ENCODE measurements at places on chromosomes 11 and 22.

GRCh38 chr11:36558571-36559413 lies 9.0 kb upstream of the RAG1 start:
- peak; percentile 25 for DNase-seq

DNA sequence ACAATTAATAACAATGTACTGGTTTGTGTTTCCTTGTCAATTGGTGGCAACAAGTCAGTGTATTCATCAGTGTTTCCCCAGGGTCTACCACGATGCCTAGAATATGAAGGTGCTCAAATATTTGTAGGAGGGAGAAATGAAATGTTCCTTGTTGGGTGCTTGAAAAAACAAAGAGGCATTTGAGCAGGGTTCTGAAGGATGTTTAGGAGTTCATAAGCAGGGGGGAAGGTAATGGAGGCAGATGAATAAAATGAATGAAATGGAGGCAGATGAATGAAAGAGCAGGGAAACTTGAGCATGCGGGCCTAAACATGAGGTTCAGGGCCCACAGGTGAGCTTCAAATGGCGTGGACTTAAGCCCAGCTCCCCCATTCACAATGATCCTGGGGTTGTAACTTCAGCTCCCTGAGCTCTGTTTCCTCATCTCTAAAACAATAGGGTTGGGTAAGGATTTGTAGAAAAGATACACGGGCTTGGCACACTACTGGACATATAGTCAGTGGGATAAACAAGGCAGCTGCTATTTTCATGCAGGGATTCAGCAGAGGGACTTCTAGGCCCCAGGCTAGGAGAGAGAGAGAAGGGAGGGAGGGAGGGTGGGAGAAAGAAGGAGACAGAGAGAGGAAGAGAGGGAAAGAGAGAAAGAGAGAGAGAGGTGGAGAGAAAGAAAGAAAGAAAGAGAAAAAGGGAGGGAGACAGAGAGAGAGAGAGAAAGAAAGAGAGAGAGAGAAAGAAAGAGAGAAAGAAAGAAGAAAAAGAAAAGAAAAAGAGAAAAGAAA lies 73.7 kb downstream of the MN1 start:
- DNase-seq, result no peak

- no peak for DNase-seq
Observed at GRCh38 chr11:129453293-129453721, 77.7 kb downstream of the BARX2 start.

GRCh38 chr11:1205121-1205986 lies 17.5 kb upstream of the MUC5B start:
- DNase-seq, result no peak

GRCh38 chr11:114319716-114320328 lies 23.6 kb downstream of the NNMT start:
- no peak for DNase-seq

DNA sequence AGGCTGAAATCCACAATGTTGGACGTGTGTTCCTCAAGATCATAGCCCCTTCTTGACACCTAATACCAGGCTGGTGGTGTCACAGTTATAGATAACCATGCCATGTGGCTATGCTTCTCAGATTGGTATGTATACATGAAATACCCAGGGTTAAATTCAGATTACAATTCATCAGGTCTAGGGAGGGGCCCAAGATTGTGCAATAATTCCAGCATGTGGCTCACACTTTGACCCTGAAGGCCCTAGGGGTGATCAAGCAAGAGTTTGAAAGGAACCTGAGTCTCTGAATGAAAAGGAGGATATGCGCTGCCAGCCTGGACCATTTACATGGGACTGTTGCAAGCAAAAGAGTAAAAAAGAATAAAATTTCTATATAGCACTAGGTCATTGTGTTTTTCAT lies 7.4 kb downstream of the OR4C6 start:
- no peak for DNase-seq

GRCh38 chr22:42439021-42439567 lies 6.9 kb upstream of the NFAM1 start:
- DNase-seq, result peak; percentile 34

DNA sequence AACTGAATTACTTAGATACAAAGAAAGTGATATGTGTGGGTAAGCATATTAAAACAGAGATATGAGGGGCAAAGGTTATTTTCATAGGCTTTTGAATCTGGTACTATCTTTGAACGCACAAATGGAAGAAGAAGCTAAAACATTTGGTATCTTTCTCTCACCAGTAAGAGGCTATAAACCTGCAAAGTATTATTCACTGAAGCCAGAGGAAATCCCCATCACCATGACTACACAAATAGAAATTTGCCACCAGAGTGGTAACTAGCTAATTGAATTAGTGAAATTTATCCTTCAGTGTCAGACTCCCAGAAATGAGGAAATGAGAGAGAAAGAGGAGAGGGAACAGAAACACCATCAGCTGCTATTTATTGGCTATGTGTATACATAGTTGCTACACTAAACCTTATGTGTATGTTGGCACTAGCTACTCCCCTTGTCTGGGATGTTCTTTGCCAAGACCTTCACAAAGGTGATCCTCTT lies 503.4 kb downstream of the DLG2 start:
- no peak for DNase-seq

- DNase-seq, result no peak
Observed at GRCh38 chr11:107710301-107710700, 1.6 kb downstream of the SLN start.

DNA sequence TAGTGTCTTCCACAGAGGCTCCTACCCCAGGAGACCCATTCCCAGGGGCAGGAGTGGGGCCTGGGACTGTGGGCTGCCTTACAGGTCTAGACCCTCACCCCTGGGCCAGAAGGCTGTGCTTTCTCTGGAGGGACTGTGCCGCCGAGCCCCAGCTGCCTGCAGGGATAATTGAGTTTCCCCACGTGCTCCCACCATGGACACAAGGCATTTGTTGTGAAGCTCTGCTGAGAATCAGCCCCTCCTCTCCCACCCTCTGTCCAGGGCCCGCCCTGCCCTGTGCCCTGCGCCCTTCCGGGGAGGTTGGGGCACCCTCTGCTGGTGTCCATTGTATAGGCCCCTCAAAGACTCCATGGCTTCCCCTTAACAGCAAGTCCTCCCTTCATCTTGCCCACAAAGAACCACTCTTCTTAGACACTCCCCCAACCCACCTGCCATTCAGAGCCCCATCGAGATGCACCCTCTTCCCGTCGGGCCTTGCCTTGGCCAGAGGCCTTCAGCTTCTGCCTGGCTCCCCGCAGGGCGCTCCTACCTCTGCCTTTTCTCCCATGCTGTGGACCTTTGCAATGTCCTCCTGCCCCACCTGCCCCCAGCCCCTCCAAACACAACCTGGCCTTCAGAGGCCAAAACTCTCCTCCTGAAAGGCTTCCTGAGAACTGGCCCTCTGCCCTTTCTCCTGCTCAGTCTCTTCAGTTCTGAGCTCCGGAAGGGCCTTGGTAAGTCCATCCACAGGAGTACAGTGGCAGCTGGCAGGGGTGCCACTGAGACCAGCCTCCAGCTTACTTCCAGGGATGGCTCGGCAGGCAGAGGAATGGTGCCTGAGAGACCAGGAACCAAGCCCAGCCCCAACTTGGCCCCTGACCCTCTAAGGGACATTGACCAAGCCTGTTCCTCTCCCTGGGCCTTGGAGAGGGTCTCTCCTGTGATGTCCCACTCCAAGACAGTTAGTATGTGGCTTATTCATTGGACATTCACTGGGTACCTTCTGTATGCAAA lies 22.4 kb downstream of the DUSP8 start:
- no peak for DNase-seq

DNA sequence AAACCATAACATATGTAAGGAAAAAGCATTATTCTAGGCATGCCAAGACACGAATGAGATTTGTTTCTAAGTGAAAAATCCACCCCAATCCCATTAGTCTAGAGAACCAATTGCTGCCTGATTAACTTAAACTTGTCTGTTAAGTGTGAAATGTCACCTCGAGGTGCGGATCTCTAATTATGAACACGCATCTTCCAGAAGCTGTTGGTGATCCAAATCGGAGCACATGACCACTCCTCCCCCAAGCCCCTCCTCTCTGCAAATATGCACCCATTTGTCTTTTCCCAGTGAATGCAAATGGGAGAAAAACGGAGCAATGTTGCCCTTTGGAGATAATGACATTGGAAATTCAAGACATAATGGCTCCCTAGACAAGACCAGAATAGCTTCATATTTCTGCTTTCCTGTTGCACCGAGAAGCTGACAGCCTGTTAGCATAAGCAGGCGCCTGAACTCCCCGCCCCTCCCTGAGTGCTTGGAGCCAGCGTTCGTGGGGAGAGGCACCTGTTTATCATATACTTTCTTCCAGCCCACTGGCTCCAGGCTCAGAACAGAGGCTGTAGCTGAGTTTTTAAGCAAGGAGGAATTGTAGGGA lies 6.0 kb upstream of the FXYD6 start:
- DNase-seq, result no peak

- DNase-seq, result no peak
Observed at GRCh38 chr11:23425381-23425780, 565.1 kb upstream of the CCDC179 start.

DNA sequence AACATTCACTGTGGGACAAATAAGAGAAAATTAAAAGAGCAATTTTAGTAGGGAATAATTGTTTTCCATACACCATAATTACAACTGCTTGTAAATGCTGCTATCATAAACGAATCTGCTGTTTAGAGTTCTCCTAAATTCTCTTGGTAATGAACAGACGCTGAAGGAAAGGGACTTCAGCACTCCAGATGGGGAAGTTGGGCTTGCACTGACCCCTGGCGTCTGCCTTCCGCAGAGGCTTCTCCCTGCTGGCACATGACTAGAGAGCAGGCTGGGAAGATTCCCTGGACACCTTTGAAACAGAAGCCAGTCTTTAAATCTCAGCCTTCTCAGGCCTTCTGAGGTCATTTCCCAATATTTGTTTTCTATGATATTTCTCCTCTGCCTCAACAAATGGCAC lies 84.1 kb downstream of the NXPE2 start:
- DNase-seq, result peak; percentile 16

DNA sequence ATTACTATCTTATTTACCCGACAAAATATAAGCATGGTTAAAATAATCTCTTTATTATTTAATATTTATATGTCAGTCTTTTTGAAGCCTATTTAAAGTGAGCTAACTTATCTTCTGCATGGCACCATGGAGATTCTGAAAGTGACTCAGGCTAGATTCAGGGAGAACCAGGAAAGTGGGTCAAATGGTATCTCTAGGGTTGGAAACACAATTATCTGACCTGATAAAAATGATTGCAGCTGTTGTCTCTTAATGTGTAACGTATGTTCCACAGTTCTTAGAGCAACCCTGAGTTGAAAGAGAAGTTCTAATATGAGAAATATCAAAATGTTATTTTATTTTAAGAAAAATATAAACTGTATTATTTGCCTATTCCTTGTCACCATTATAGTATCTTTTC lies 143.1 kb upstream of the CARD18 start:
- no peak for DNase-seq

GRCh38 chr11:62680825-62681240 lies 2.0 kb upstream of the UBXN1 start:
- DNase-seq, result peak; percentile 71

GRCh38 chr11:3086114-3086513 lies 28.9 kb upstream of the CARS1 start:
- no peak for DNase-seq

GRCh38 chr11:78080084-78080817 lies 589 bp upstream of the NDUFC2 start:
- no peak for DNase-seq

DNA sequence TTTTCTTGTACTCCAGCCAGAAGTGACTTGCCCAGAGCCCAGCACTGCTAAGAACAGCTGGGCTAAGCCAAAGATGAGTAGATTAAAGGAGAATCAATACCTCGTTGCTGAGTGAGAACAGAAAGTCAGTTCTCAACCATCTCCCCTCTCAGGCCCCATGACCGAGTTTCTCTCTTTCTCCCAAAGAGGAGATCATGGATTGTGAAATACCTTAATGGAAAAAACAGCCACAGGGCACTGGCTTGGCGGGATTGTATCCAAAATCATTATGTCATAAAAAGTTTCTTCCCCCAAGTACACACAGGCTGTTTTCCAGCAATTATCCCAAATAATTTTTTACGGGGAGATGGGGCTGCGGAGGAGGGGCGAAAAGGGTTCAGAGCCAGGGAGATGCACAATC lies 111.8 kb upstream of the TMEM45B start:
- no peak for DNase-seq

- DNase-seq, result no peak
Observed at GRCh38 chr11:129278586-129279319, 86.6 kb upstream of the ARHGAP32 start.

GRCh38 chr11:47946682-47947559 lies 33.4 kb upstream of the PTPRJ start:
- peak; percentile 58 for DNase-seq

DNA sequence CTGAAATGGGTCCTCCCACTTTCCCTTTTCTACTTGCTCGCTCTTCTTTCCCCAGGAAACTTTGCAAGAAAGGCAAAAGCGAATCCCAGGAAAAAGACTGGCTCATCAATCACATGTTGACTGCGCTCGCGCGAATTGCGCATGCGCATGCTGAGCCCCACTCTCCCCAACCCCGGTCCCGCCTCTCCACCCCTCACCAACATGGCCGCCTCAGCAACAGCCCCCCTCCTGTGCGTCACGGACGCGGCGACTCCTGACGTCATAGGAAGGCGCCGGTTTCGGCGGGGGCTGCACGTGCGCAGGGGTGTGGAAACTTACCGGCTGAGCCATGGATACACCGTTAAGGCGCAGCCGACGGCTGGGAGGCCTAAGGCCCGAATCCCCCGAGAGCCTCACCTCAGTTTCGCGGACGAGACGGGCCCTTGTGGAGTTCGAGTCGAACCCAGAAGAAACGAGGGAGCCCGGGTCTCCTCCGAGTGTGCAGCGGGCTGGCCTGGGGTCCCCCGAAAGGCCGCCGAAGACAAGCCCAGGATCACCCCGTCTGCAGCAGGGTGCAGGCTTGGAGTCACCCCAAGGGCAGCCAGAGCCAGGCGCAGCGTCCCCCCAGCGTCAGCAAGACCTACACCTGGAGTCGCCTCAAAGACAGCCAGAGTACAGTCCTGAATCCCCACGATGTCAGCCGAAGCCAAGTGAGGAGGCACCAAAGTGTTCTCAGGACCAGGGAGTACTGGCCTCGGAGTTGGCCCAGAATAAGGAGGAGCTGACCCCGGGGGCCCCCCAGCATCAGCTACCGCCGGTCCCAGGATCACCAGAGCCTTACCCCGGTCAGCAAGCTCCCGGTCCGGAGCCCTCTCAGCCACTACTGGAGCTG lies at the start of gene CCDC86:
Gene CCDC86, plus strand, starts transcription at position 317 of the 871 bp plus-strand sequence. Its CDS starts 12 bp downstream, at position 329.
- DNase-seq, result peak; percentile 98

DNA sequence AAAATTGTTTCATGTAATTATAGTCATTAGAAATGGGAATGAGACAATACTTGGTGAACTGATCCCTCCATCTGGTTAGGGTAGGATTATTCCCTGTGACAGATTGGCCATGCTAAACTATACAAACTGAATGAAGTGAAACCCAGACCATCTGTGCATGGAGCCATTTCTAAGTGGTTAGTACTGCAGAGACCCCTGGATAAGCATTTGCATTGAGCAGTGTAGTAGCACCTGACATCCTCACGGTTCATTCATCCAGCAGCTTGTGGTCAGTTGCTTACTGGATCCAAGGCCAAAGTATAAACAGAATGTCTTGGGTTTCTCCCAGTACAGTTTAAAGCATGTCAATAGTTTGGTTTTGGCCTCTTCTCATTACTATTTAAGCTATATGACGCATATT lies 93.8 kb upstream of the ARHGAP42 start:
- DNase-seq, result no peak

GRCh38 chr11:37861671-37862070 lies 1263.6 kb upstream of the RAG2 start:
- no peak for DNase-seq

All from activated CD4-positive, alpha-beta T cell treated with anti-CD3 and anti-CD28 coated beads, Interleukin-10, Interleukin-2, amounts not matched to agents 100 ng/mL and 50 ng/mL, durations not matched to agents 16 hours and 8 hours (primary cell).